Right lung (tissue), 10 donors: ENCODE measurements at places on chromosomes 1 and 21.
A peak's percentile ranks its signal among the peaks of the same experiment; 100 is the strongest.

DNA sequence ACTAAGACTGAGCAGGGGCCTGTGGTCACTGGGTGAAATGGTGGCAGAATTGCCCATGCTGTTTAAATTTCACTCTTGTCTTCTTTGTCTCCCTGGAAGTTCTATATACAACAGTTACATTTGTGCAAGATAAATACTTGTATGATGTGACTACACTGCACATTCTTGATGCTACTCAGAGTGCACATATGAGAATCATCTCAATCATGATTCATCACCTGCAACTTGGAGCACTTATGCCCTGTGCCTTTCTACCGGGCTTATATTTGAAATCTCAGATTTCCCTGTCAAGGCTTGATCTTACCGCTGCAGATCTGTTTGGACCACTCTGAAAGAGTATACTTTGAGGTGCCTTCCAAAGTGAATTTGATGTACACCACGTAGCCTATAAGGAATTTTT is 10.6 kb downstream of the PGM1 start:
- no peak for DNase-seq

DNA sequence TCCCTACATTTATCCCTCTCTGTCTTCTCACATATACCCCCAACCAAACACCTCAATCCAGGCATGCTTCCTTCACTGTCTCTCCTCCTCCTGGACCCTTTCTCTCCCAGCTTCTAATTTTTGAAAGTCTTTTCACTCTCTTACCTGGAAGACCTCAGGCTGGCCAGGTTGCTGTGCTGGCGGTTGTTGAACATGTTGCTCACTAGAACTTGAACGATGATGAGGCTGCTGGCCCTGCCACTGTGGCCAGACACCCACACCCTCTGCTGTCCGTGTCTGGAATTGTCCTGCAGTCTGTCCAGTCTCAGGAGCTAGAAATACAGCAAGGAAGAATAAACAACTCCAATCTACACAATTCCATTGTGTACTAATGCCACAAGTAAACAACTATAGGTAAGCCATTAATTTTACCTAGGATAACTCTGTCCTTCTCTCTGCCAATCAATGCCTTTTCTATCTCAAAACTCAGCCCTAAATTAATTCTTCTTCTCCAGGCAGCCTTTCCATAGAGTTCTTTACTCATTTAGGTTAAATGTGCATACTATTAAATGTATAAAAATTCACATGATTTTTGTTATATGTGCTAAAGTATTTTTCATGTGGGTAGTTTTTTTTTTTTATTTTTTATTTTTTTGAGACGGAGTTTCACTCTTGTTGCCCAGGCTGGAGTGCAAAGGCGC is 5.1 kb upstream of the CTSK start:
- no peak for DNase-seq

DNA sequence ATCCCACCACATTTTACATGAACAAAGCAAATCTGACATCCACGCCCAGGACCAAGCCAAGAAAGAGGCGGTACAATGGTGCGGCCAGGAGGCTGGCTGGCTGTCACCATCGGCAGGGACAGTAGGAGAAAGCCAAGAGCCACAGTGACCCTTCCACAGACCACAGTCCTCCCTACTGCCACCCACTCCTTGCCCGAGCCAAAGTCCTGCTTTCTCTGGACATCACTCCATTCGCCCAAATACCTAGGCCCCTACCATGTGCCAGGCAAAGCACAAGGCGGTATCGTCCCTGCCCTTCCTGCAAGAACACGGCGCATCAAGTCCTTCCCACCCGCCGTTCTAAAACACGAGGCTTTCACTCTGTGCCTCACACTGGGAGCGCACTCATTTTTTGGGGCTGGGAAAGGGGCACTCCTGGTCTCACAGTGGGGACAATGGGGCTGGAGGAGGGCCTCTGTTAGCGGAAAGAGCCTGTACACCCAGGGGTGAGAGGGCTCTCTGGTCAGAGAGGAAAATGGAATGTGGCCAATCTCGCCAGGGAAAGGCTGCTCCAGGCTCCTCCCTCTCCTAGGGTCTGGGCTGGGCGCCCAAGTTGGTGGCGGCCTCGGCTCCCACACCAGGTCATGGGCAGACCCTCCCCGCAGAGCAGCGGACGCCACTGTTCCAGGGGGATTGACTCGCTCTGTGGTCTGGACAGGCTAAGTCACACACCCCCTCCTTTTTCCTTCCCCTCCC is 26.5 kb downstream of the SSBP3 start:
- peak; percentile 79 for DNase-seq

GRCh38 chr1:18530587-18531502 is 50.1 kb downstream of the KLHDC7A start:
- DNase-seq: no peak

- no peak for DNase-seq
Observed at GRCh38 chr1:110380672-110381283, 10.0 kb downstream of the SLC16A4 start.

DNA sequence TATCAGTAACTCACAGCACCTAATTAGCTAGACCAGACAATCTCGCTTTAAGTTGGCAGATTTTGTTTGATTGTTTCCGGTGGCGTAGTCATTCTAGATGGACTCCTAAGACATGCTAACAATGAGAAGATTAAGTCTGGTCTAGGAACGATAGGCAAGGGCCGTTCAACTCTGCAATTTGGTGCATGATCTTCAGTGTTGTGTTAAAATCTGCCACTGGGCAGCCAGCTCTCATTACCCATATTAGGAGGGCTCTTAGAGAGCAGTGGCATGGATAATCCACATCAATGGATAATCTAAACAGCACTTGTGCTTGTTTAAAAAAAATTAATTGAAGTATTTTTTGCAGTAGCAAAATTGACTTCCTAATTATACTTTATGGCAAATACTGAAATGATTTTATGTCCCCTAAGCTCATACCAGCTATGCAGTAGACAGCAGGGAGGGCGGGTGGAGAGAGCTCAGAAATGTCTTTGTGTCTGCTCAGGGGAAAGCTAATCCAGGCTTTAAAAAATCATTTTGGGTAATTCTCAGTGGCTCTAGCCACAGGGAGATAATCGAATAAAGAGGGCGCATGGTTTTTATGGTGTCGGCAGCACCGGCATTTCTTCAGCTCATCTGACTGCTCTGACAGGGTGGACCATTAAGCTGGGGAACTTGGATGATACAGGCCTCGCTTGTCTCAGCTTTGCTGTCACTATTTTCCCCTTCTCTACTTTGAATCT is 48.5 kb upstream of the IKBKE start:
- DNase-seq: no peak

DNA sequence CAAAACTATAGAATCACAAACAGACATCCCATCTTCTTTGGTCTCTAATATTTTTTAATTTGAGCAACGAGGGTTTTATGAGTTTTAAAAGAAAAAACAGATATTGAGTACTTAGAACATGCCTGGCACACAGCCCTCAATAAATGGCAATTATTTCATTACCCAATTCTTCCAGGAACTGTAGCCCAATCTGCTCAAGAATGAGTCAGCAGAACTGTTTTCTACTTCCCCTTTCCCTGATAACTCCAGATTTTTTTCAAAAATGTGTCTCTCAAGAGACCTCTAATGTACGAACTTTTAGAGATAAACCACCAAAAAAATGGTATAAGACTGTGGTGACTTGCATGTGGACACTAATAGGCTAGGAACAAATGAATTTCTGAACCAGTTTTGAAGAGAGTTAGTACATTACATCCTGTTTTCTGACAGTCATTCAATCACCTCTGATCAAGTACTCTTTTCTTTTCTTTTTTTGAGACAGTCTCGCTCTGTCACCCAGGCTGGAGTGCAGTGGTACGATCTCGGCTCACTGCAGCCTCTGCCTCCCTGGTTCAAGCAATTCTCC is 11.5 kb downstream of the ABL2 start:
- no peak for DNase-seq

GRCh38 chr1:68525781-68526180 is 28.9 kb upstream of the DEPDC1 start:
- no peak for DNase-seq

DNA sequence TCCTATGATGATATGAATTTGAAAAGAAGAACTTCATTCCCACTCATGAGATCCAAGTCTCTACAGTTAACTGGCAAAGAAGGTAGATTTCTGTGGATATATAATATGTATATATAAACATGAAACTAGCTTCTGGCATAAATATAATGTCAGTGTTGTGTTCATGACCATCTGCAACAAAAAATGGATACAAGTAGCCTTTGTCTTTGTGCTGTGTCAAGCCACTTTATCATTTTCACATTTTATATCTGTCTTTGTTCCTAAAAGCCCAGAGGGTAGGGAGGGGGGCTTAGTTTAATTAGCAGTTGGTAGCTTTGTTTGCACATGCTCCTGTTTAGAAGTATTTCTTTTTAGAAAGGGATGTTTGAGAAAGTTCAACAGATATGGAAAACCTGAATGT is 56.2 kb upstream of the FASLG start:
- DNase-seq: no peak

DNA sequence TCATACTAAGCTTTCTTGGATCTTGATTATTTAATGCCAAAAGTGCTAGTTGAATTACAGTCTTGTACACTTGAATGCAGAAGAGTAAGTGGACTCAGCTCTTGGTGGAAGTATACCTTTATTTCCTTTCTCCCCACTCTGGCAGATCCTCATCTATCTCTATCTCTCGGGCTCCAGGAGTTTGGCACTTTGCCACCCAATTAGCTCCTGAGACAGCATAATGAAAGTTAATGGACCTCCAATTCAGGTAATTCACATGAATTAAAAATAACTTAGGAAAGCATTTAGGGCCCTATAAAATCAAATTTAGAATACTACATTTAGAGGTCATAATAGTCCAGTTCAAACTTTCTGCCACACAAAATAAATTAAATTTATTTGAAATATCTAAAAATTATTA is 67.4 kb downstream of the OLFM3 start:
- DNase-seq: no peak

- DNase-seq: peak; percentile 82
Observed at GRCh38 chr1:245599371-245600174, 444.8 kb downstream of the KIF26B start.

DNA sequence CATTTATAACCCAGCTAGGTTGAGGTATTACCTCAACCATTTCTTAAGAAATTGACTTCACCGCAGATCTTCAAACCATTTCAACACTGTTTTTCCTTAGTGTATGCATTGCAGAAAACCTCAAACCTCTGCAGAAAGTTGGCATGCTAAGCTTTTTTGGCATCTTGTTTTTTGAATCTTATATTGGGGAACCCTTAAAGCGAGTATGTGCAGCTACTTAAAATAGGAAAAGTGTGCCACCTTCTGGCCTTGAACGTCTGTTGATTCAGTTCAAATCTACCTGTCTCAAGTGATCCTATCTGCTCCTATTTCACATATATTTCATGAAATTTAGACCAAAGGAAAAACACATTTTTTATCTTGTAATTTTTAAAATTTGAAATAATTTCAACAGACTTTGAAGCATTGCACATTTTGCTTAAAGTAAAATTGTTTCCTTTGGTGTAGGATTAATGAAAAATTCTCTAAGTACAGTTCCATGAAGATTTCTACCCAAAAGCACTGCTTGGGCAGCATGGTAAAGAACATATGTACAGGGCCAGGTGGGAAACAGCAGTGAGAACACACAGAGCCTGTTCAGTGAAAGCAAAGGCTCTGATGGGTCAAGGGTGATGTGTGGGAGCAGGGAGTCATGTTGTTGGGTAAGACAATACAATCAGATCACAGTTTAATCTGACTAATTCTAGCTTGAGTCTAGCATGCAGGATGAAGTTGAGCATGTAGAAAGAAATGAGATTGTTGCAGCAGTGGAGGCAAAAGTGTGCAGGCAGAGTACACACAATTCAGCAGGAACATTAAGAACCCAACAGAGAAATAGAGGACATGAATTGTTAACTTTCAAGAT is 17.2 kb downstream of the HENMT1 start:
- no peak for DNase-seq

- no peak for DNase-seq
Observed at GRCh38 chr21:15353546-15353945, 288.7 kb upstream of the NRIP1 start.

DNA sequence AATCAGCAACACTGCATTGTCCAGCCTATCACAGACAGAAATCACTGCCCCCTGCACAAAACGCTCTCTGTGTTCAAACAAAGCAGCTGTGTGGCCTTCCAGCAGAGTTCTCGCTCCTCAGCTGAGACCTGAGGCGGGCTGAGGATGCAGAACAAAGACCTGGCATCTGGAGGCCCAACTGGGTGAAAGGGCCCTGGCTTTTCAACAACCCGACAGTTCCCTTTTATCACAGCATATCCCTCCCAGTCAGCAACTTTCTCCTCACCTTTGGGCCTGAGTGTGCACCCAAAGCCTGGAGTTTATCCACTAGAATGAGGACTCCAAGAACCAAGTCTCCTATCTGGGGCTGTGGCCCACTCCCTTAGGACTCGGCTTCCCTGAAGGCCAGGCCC is 42.6 kb upstream of the A3GALT2 start:
- no peak for DNase-seq

- no peak for DNase-seq
Observed at GRCh38 chr1:44265656-44266358, 52.5 kb downstream of the DMAP1 start.

- DNase-seq: no peak
Observed at GRCh38 chr1:107691540-107691939, 273.4 kb downstream of the VAV3 start.

GRCh38 chr1:245469734-245470133 is 314.9 kb downstream of the KIF26B start:
- no peak for DNase-seq

DNA sequence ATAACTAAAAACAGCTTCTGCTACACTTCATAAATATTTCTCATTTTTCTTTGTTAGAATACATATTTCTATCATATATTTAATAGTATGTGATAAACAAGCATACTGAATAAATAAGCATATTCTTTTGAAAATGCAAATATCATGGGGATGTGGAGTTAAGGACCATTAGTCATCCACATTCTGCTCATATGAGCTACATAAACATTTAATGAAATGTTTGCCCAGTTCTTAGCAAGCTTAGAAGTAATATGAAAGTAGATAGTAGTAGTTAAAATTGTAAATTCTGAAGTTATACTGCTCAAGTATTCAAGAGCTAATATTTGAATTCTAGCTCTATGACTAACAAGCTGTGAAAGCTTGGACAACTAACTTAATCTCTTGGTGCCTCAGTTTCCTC is 10.1 kb upstream of the GORAB start:
- DNase-seq: no peak

DNA sequence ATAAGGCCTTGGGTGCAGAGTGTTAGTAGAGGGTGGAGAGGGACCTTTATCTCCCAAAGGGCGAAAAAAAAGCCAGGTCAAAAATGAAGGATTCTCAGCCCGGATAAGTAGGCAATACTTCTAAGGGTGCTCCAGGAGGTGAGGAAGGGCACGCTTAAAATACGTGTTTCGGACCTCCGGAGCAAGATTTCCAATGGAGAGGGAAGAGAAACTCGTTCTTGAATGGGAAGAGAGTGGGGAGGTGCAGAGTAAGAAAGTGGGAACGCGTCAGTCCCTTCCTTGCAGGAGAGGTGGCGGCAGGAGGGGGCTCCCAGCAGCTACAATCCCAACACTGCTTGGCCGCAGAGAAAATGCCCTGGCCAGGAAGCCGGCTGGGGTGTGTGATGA is 581 bp downstream of the EFCAB14 start:
- no peak for DNase-seq

- DNase-seq: no peak
Observed at GRCh38 chr1:79255421-79255820, 248.9 kb upstream of the ADGRL4 start.

- DNase-seq: no peak
Observed at GRCh38 chr1:230074762-230075161, 7.7 kb downstream of the GALNT2 start.

- DNase-seq: no peak
Observed at GRCh38 chr1:74853756-74854155, 120.8 kb downstream of the TYW3 start.

GRCh38 chr21:37429356-37429755 is 62.8 kb downstream of the DYRK1A start:
- DNase-seq: no peak

- no peak for DNase-seq
Observed at GRCh38 chr1:212328248-212328647, 43.0 kb downstream of the PPP2R5A start.

GRCh38 chr1:30758785-30759380 is 1.3 kb upstream of the LAPTM5 start:
- no peak for DNase-seq
